GM23338 (cell line): ENCODE measurements at places on chromosomes 2 and 18. TPM values are rescaled to one million over a fixed set of nuclear protein-coding genes. Genes with fewer than 3 reads are reported as not detected.

GRCh38 chr2:74201596-74201995 is 3.2 kb downstream of the MTHFD2 start:
- DNase-seq: no peak

- DNase-seq: no peak
These were observed 335.3 kb downstream of the TNS1 start for GRCh38 chr2:217667512-217667911.

DNA sequence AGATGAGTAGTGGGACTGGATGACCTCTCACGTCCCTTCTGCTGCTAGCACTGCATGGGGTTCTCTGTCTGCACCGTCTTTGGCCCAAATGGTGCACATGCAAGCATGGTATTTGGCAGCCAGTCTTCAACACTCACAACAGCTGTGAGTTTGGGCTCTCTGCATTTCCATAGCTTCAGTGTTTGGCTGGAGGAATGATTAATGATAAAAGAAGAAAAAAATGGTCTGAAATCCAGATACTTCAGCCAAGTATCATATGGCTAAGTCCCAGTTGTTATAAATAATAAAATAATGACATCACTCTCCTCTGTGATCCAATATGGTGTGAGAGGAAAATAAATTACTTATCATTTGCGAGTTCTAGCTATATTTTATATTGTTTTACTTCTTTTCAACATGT is 173.3 kb downstream of the DCDC2C start:
- DNase-seq: no peak

DNA sequence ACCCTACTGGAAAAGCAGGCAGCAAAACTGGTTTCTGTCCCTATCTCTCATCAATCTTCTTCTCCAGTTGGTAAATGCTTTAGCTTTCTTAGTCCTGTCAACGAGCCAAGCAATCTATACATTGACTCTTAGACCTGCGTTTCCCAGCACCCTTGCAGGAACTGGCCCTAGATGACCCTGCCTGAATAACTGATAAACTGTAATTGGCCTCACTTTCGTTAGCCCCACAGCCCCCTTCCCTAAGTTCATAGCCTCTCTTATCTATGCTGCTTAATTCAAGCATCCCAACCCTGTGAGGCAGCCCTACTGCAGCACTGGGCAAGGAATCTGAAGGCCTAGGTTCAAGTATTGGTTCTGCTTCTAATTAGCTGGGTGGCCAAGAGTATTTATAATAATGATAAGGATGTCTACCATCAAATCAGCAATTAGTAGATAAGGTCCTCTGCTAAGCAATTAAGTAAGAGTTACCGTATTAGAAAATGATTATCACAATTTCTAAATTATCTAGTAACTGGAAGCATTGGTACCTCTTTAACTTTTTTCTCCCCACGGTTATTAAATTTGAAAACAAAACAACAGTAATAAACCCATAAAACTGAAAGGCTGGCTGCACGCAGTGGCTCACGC is 86.4 kb upstream of the RMDN2 start:
- no peak for DNase-seq

ASB1 gene
- total RNA-seq: 18.9 and 23.9 TPM in 2 replicates

GPR75 gene
- 2.3 and 4.1 TPM in 2 replicates for total RNA-seq

DNAH6 gene
- 0.16 and 0.31 TPM in 2 replicates for total RNA-seq

TUBA4B gene
- 0.14 TPM in 1 of 2 replicates, not detected in the other for total RNA-seq
